ENCODE measurements at places on chromosomes 5 and 9. TPM values are rescaled to one million over a fixed set of nuclear protein-coding genes. Genes with fewer than 3 reads are reported as not detected.

STPG3 gene
- not detected for total RNA-seq

SPATA31E1 gene
- not detected for total RNA-seq

PNPLA7 gene
- 48.6 TPM for total RNA-seq

VCP gene
- total RNA-seq, result 162 TPM

UBE2QL1 gene
- total RNA-seq, result 3.3 TPM

MEF2C gene
- 13.9 TPM for total RNA-seq

SPINK13 gene
- total RNA-seq, result not detected

OTULINL gene
- 18.9 TPM for total RNA-seq

GRCh38 chr5:1480217-1480616 is 35.0 kb upstream of the SLC6A3 start:
- H3K27me3 ChIP-seq, result no peaks in the 10 kb centered on the region
- no peaks in the 10 kb centered on the region for H3K36me3 ChIP-seq
- peak overlapping the region; percentile 74 for H3K27ac ChIP-seq
- peak; percentile 70 for DNase-seq

DNA sequence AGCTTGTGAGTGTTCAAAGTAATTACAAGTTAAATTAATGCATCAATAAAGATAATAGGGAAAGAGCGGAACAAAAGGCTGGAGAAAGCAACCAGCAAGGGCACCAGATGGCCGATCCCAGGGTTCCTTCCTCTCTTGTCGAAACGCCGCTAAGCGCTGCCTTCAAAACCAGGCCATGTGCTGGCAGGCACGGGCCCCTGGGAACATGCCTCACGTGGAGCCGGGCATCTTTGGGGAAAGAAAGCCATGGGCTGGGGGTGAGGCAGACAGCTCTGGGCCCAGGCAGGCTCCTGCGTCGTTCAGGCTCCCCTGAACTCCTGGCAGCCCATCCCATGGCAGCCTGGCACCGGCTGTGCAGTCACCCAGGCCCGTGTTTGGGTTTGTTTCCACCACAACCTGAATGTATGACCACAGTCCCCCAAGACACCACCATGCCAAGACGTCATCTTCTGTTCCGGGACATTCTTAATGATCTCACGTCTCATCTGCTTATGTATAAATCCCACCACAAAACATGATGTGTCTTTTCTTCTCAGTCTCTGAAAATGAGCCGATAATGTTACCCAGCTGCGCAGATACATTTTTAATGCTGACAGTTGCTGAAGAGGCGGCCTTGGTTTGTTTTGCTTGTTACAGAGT is 110.4 kb upstream of the SARDH start:
- H3K36me3 ChIP-seq, result no peaks in the 10 kb centered on the region
- H3K27ac ChIP-seq, result no peak overlapping the region
- no peak overlapping the region for H3K4me3 ChIP-seq
- H3K4me1 ChIP-seq, result peaks cover 7% of the 10 kb centered on the region
- DNase-seq, result no peak
- H3K27me3 ChIP-seq, result no peaks in the 10 kb centered on the region

DNA sequence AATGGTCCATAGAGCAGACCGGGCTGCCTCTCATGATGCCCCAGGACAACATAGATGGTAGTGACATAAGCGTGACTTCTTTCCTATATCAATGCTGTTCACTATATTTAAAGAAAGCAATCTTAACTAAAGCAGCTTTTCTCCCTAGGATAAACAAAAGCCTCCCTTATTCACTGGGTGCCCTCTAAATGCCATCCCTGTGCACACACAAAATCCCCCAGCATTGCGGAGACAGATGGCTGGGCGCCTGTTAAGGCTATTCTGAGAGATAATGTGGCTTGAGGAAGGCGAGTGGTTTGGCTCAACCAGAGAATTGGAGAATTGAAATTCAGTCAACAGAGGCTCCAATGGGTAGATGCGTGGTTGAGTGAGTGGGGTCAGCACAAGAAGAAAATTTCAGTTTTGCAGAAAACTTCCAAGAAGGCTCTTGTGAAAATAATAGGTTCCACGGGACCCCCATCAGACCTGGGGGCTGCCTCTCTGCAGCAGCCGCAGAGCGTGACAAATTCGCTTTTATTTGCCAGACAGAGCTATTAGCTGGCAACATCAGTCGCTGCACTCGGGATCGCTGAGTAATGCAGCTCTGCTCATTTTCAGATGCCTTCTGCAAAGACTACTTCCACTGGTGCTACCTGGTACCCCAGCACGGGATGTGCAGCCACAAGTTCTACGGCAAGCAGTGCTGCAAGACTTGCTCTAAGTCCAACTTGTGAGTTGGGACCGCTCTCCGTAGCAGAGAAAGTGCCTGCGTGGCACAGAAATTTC is 103.9 kb upstream of the ICE1 start:
- no peaks in the 10 kb centered on the region for H3K4me1 ChIP-seq
- no peak overlapping the region for H3K4me3 ChIP-seq

- no peaks in the 10 kb centered on the region for H3K4me1 ChIP-seq
- no peak overlapping the region for H3K4me3 ChIP-seq
- no peak overlapping the region for H3K27ac ChIP-seq
- H3K36me3 ChIP-seq, result no peaks in the 10 kb centered on the region
- no peaks in the 10 kb centered on the region for H3K27me3 ChIP-seq
Observed at GRCh38 chr5:35373249-35373648, 143.0 kb upstream of the PRLR start.

GRCh38 chr5:113065626-113066025 is 89.0 kb downstream of the DCP2 start:
- no peak overlapping the region for H3K4me3 ChIP-seq
- no peak overlapping the region for H3K27ac ChIP-seq
- DNase-seq, result no peak
- H3K4me1 ChIP-seq, result no peaks in the 10 kb centered on the region
- H3K36me3 ChIP-seq, result no peaks in the 10 kb centered on the region

- peak overlapping the region; percentile 87 for H3K27ac ChIP-seq
- H3K36me3 ChIP-seq, result no peaks in the 10 kb centered on the region
- DNase-seq, result peak; percentile 72
- no peaks in the 10 kb centered on the region for H3K27me3 ChIP-seq
- peaks cover 86% of the 10 kb centered on the region for H3K4me1 ChIP-seq
- H3K4me3 ChIP-seq, result no peak overlapping the region
Observed at GRCh38 chr5:132422720-132423437, 53.4 kb downstream of the SLC22A5 start.

DNA sequence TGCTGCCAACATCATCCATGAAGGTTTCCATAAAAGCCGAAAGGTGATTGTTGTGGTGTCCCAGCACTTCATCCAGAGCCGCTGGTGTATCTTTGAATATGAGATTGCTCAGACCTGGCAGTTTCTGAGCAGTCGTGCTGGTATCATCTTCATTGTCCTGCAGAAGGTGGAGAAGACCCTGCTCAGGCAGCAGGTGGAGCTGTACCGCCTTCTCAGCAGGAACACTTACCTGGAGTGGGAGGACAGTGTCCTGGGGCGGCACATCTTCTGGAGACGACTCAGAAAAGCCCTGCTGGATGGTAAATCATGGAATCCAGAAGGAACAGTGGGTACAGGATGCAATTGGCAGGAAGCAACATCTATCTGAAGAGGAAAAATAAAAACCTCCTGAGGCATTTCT is 10.1 kb downstream of the TLR4 start:
- no peak overlapping the region for H3K27ac ChIP-seq
- H3K4me3 ChIP-seq, result no peak overlapping the region
- DNase-seq, result no peak
- no peaks in the 10 kb centered on the region for H3K27me3 ChIP-seq
- peaks cover 4% of the 10 kb centered on the region for H3K4me1 ChIP-seq

DNA sequence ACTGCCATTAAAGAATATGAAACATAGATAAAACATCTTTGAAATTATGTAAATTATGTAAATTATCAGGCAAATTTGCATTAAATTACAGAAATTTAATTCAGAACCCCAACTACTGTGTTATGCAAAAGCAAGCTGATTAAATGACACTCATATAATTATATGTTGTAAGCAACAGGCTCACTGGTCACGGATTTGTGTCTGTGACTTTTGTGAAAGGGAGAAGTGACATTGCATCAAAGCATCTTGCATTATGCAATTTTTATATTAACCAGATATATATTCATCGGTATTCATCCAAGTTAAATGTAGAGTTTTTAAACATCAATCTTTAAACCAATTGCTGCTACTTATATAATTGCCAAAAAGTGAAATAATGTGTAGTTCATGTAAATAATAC is 13.0 kb upstream of the GLIPR2 start:
- no peak overlapping the region for H3K27ac ChIP-seq
- DNase-seq, result no peak
- no peaks in the 10 kb centered on the region for H3K36me3 ChIP-seq
- H3K27me3 ChIP-seq, result no peaks in the 10 kb centered on the region

DNA sequence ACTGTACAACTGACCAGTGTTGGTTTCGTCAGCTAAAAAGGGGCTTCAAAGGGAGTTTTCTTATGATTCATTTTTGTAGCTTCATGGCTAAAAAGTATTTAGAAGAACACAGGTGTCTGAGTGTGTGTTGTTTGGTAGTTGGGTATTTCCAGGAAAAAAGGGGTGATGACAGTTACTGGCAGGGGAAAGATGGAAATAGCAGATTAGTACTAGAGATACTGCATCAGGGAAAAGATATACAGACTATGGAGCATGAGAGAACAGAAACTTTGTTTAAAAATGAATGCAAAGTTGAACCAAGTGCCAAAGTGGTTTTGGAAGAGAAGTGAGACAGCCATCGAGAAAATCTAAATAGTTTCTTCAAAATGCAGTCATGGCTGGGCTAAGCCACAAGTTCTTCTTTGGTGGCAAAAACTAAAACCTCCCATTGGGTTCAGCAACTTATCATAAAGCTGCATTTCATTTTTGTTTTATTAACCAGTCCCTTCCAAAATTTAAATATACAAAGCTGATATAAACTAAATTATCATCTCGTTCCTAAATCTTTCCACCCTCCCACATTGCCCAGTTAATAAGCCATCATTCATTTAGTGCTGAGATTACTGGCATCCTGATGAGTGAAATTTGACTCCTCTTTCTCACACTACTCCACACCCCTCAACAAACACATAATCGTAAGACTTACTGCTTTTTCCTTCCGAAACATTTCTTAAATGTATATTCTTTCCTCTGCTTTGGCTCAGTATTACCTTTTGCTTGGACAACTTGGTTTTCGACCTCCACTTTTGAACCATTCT is 33.5 kb downstream of the ELL2 start:
- H3K4me1 ChIP-seq, result no peaks in the 10 kb centered on the region
- no peak overlapping the region for H3K27ac ChIP-seq
- no peak overlapping the region for H3K4me3 ChIP-seq

GRCh38 chr9:99878651-99879050 is 27.8 kb upstream of the STX17 start:
- no peak for DNase-seq
- no peaks in the 10 kb centered on the region for H3K36me3 ChIP-seq
- no peak overlapping the region for H3K27ac ChIP-seq
- no peak overlapping the region for H3K4me3 ChIP-seq

DNA sequence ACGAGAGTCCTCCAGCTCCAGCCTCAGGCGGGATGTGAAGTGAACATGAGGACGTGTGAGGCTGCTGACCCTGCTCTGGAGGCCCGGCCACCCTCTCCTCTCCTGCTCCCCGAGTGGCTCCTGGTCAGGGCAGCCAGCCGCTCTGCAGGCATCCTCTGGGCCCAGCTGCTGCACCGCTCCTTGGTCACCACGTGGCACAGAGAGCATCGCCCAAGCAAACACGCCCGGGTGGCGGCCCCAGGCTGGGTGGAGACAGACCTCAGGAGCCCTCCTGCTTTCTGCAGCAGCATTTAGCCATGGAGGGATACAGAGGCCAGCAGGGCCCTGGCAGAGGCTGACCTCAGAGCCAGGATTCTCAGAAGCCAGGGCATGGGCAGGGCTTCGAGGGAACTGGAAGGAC is 69.7 kb upstream of the SARDH start:
- no peaks in the 10 kb centered on the region for H3K27me3 ChIP-seq
- peaks cover 4% of the 10 kb centered on the region for H3K4me1 ChIP-seq

DNA sequence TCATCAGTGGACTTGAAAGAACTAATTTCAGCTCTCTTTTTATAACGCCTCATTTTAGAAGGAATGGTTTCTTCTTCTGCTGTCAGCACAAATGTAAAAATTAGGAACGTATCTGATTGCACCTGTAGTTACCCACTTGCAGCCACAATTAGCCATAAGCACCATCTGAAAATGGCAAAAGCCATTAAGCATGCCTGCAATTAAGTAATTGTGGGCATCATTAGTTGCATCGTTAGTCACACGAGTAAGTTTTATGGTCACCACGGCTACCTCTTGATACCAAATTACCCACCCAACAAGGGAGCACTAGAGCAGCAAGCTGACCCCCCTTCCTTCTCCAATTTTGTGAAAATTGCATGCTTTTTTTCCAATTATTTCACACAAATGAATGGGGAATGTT is 25.8 kb upstream of the SLC44A1 start:
- H3K27me3 ChIP-seq, result no peaks in the 10 kb centered on the region
- H3K27ac ChIP-seq, result no peak overlapping the region
- H3K4me3 ChIP-seq, result no peak overlapping the region
- H3K36me3 ChIP-seq, result no peaks in the 10 kb centered on the region

DNA sequence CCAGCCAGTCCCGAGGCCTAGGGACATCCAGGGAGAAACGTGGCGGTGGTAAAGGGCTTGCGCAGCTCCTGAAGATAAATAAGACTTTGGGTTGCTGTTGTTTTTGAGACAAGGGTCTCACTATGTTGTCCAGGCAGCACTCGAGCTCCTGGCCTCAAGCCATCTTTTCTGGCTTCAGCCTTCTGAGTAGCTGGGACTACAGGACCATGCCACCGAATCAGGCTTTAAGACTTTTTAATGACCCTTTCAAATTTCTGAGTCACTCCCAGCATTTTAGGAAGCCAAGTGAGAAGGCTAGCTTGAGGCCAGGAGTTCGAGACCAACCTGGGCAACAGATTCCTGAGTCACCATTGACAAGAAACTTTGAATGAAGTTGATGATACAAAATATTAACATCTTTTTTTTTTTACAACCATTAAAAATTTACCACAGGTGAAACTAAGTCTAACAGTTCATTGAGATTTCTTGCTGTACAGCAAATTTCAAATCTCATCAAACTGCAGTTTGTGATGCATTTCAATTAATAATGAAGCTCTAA is 817 bp upstream of the GNE start:
- no peak for DNase-seq
- H3K27ac ChIP-seq, result peak overlapping the region; percentile 96
- no peaks in the 10 kb centered on the region for H3K27me3 ChIP-seq
- no peaks in the 10 kb centered on the region for H3K4me1 ChIP-seq
- H3K4me3 ChIP-seq, result peak overlapping the region; percentile 100

DNA sequence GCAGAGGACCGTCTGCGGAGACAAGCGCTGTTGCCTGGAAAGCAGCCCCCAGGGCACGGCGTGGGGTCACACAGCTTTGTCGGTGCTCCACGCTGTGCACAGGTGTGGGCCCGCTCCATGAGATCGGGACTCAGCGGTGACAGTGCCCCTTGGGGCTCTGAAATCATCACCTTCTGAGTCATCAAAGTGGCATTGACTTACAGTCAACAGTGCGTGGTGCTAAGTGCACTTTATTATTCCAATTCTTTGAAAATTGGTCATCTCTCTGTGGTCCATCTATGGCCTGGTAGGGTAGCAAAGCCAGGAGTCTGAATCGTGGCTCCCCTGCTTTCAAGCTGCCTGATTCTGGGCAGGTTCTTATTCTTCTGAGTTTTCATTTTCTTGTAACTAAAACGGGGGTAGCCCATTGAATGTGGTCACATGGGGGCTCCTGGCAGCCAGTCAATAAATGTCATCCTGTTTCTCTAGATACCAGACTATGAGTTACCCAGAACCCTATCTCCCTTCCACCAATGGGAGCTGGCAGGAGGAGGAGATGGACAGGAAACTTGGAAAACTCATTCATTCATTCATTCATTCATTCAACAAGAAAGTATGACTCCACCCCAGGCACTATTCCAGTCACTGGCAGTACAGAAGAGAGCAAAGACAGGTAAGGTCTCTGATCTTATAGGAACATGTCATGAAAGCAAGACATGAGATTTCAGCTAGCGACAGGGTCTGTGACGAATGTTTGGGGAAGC is 20.3 kb upstream of the UNC5A start:
- DNase-seq, result no peak
- H3K4me3 ChIP-seq, result no peak overlapping the region
- no peak overlapping the region for H3K27ac ChIP-seq
- H3K27me3 ChIP-seq, result no peaks in the 10 kb centered on the region
- H3K36me3 ChIP-seq, result no peaks in the 10 kb centered on the region

Measured in Peyer's patch (tissue), 4 donors.